Right cardiac atrium (tissue), 5 donors: ENCODE measurements at places on chromosomes 7 and 10. TPM values are rescaled to one million over a fixed set of nuclear protein-coding genes. Genes with fewer than 3 reads are reported as not detected.

Gene ZNF33A
- total RNA-seq = 25.5 TPM

Gene LIPJ
- total RNA-seq = 0.06 TPM

Gene COL13A1
- 8.5 TPM for total RNA-seq

Gene MUC12
- not detected for total RNA-seq

Gene ADCY1
- 4.8 TPM for total RNA-seq

Gene DLG5
- total RNA-seq = 11.9 TPM

Gene AEBP1
- total RNA-seq = 112 TPM

Gene CAMK2B
- 134 TPM for total RNA-seq

Gene IFRD1
- total RNA-seq = 51.7 TPM

Gene GIMAP8
- total RNA-seq = 11.7 TPM

Gene CCL24
- total RNA-seq = not detected

Gene SPOCK2
- total RNA-seq = 4.9 TPM

Gene FAM13C
- total RNA-seq = 5.3 TPM

Gene SPDYE1
- not detected for total RNA-seq

Gene FAM25A
- not detected for total RNA-seq

Gene FXYD4
- not detected for total RNA-seq

Gene BPGM
- 18.2 TPM for total RNA-seq

Gene IDI2
- total RNA-seq = 0.29 TPM

Gene SLC26A3
- total RNA-seq = not detected

Gene CCDC3
- total RNA-seq = 15.2 TPM

Gene CC2D2B
- 3.0 TPM for total RNA-seq

Gene RHEB
- 115 TPM for total RNA-seq

Gene C10orf90
- total RNA-seq = not detected

Gene NCF1
- total RNA-seq = 1.6 TPM

Gene TFR2
- 0.25 TPM for total RNA-seq

Gene CPEB3
- 7.2 TPM for total RNA-seq

Gene C10orf62
- not detected for total RNA-seq

Gene GPR85
- 3.2 TPM for total RNA-seq

Gene TIAL1
- total RNA-seq = 85.7 TPM

Gene HNRNPH3
- 81.1 TPM for total RNA-seq

Gene NAT16
- not detected for total RNA-seq

Gene DMBT1
- 0.06 TPM for total RNA-seq

Gene VSTM4
- 22.8 TPM for total RNA-seq

Gene SRRM3
- total RNA-seq = 21.8 TPM

Gene PCGF5
- 55.1 TPM for total RNA-seq

Gene LLCFC1
- not detected for total RNA-seq

Gene ITGB8
- total RNA-seq = 5.1 TPM

Gene RNF32
- total RNA-seq = 1.3 TPM

Gene SEMA3A
- total RNA-seq = 22.4 TPM

Gene LIPF
- not detected for total RNA-seq

Gene ARHGAP22
- total RNA-seq = 6.2 TPM

Gene LBX1
- not detected for total RNA-seq

Gene PNLIP
- 0.39 TPM for total RNA-seq

Gene EN2
- 0.35 TPM for total RNA-seq

Gene MGMT
- 11.3 TPM for total RNA-seq

Gene CYP2C8
- total RNA-seq = not detected

Gene OGA
- 96.4 TPM for total RNA-seq

Gene VPS50
- 14.3 TPM for total RNA-seq

Gene NUTM2B
- total RNA-seq = 1.5 TPM

Gene MLXIPL
- 3.4 TPM for total RNA-seq

Gene SNX10
- 3.5 TPM for total RNA-seq

Gene CUEDC2
- 73.1 TPM for total RNA-seq

Gene SGCE
- total RNA-seq = 43.7 TPM
